ENCODE measurements at places on chromosomes 3 and 15.
A peak's percentile ranks its signal among the peaks of the same experiment; 100 is the strongest.

- DNase-seq, result no peak
Observed at GRCh38 chr3:8457039-8457438, 44.6 kb upstream of the LMCD1 start.

GRCh38 chr3:2360815-2361214, 262.1 kb downstream of the CNTN4 start:
- no peak for DNase-seq

GRCh38 chr3:122365073-122365472, 18.0 kb downstream of the MIX23 start:
- no peak for DNase-seq

DNA sequence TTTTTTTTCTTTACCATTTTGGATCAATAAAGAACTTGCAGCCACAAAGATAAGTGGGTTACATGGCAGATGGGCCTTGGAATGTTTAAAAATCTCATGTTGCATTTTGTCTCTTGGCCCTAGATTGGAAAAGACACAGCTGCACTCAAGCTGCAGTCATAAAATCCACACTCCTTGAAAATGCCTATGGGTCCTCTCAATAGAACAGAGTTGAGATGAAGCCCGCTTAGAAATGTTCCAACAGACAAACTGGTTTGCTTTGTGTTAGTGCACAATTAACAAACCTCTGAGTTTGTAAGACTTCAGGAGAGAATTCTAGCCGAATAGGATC, 401.2 kb upstream of the CDIN1 start:
- no peak for DNase-seq

GRCh38 chr3:136703429-136703828, 48.7 kb downstream of the STAG1 start:
- no peak for DNase-seq

- DNase-seq, result peak; percentile 2
Observed at GRCh38 chr3:168671091-168671490, 575.4 kb upstream of the GOLIM4 start.

GRCh38 chr15:93001156-93001555, 87.9 kb downstream of the RGMA start:
- DNase-seq, result no peak

GRCh38 chr3:4735243-4735642, 242.1 kb downstream of the ITPR1 start:
- no peak for DNase-seq

DNA sequence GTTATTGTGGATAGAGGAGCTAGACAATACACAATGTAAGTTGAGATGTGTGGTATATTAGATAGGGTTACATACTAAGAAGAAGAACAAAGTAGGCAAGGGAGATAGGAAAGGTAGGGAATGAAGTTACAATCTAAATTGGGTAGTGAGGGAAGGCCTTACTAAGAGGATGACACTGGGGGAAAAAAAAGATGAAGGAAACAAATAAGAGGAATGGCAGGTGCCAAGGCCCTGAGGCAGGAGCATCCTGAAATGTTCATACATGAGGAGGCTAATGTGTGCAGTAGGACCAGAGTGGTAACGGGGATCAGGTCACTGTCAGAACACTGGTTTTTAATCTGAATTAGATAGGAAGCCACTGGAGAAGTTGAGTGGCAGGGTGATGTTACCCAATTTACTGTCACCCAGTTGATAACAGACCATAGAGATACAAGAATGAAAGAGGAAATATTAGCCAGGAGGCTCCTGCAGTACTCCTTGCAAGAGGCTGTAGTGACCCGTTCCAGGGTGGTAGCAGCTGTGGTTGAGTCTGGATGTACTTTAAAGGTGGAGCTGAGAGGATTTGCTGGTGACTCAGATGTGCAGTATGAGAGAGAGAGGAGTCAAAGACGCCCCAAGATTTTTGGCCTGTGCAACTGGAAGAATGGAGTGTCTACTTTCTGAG, 14.4 kb downstream of the RTP1 start:
- peak; percentile 65 for DNase-seq

DNA sequence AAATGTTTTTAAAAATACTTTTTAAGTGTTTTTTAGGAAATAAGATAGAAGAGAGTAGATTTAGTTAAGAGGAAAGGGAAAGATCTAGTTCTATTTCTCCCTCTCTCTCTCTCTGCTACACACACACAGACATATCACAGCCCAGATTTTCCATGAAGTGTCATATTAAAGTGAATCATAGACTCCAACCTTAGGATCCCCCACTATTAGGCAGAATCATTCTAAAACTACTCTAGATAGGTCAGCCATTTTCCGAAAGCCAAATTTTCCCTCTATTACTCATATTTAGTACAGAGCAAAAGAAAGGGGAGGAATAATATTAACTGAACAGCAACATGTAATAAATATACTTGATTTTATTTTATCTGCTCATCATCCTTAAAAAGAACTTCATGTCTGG, 45.1 kb upstream of the RSL24D1 start:
- peak; percentile 23 for DNase-seq

GRCh38 chr3:113118336-113118735, 93.0 kb upstream of the BOC start:
- no peak for DNase-seq

GRCh38 chr3:181534781-181535221, 176.9 kb upstream of the SOX2 start:
- no peak for DNase-seq

DNA sequence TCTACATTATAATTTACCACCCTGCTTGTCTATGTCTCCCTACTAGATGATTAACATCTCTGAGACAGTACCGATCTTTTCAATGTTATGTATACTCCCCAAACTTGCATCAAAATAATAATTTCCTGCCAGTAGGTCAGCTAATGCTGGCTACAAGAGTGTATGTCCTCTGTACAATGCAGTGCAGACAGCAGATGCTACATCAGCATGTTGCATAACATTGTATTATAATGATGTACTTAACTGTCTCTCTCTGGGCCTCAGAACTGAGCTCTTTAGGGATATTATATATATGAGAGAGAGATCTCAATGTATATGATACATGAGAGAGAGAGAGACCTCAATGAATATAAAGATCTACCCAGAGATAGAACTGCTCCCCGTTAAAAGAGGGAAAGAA, 456.6 kb downstream of the SHQ1 start:
- no peak for DNase-seq

- DNase-seq, result no peak
Observed at GRCh38 chr3:103337179-103337845, 902.5 kb downstream of the ZPLD1 start.

GRCh38 chr3:65633018-65633638, 405.6 kb downstream of the MAGI1 start:
- DNase-seq, result no peak

DNA sequence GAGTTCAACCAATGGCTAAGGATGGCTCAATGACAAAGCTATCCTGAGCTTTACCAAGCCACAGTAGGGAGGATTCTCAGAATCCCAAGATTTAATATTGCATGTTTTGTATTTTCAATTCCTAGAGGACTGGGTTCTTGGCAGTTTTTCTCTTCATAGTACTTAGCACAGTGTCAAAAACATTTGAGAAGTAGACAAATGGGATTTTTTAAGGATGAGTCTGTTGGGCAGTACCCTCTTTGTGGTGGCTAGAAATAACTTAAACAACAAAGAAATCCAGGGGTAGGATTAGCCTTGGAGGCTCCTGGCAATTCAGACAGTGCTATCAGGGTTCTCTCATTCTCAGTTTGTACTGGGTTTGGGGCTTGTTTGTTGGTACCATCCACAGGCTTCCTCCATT, 212.8 kb upstream of the RORA start:
- DNase-seq, result no peak

- no peak for DNase-seq
Observed at GRCh38 chr3:153866901-153867300, 254.3 kb upstream of the ARHGEF26 start.

- DNase-seq, result no peak
Observed at GRCh38 chr3:159852266-159852665, 136.4 kb upstream of the IL12A start.

GRCh38 chr3:171802590-171802956, 7.7 kb downstream of the PLD1 start:
- no peak for DNase-seq

GRCh38 chr3:197305854-197306253, 7.4 kb upstream of the DLG1 start:
- no peak for DNase-seq

- no peak for DNase-seq
Observed at GRCh38 chr15:55552926-55553325, 35.2 kb downstream of the PYGO1 start.

DNA sequence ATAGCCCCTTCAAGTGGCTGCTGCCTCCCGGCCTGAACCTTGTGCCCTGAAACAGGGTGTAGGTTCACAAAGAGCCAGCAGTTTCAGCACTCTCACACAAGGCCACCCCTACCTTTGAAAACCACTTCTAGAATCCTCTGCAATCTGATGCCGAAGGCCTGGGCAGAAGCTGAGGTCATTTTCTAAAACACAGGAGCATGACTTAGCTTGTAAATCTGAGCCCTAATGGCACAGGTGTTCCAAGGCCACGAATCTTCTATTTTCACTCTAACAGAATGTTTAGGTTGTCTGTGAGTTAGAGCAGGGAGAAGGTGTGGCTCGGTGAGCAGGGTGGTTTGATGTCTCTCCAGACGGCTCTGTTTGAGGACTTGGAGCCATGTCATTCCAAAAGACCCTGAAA, 62.3 kb downstream of the SYNM start:
- DNase-seq, result no peak

- peak; percentile 80 for DNase-seq
Observed at GRCh38 chr3:175163686-175164085, 304.6 kb downstream of the NAALADL2 start.

GRCh38 chr15:23072633-23073032, 33.3 kb upstream of the TUBGCP5 start:
- no peak for DNase-seq

- no peak for DNase-seq
Observed at GRCh38 chr3:16848007-16848406, 36.7 kb upstream of the PLCL2 start.

DNA sequence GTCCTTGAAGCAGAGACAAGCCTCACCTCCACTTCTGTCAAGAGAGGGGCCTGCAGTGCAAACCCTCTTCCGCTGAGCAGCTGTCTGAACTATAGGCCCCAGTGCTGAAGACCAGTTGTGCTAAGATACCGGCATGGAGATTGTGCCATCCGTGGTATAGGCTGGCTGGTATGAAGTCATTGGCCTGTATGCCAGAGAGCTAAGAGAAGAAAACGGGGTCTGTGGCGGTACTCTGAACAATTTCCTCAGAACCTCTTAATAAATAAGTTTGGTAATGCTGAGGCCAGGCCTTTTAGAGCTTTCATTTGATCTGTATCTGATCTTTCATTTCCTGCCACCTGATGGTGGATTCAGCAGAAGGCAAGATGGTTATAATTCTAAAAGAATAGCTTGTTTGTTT, 123.0 kb downstream of the LRIG1 start:
- DNase-seq, result no peak

GRCh38 chr3:114445233-114445632, 151.4 kb downstream of the TIGIT start:
- DNase-seq, result no peak

DNA sequence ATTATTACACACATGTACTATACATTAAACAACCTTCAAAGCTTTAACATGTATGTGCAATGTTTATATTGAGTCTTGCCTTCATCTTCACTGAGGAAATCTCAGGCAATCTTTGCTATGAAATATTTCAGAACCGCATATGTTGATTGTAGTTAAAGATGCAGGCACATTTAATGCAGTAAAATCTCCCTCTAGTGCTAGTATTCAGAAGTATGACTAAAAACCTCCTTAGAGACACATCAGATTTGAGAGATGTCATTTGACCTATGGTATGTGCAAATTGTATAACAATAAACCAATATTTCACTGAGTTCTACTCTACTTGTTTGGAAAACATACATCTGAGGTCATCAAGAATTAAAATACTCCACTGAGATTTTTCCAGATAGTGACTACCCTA, 123.8 kb upstream of the C15orf61 start:
- DNase-seq, result no peak

- no peak for DNase-seq
Observed at GRCh38 chr15:101162701-101163483, 89.0 kb downstream of the CHSY1 start.

GRCh38 chr15:39908186-39908585, 11.9 kb downstream of the GPR176 start:
- DNase-seq, result peak; percentile 92

- DNase-seq, result no peak
Observed at GRCh38 chr15:73928971-73929627, 2.8 kb downstream of the LOXL1 start.

DNA sequence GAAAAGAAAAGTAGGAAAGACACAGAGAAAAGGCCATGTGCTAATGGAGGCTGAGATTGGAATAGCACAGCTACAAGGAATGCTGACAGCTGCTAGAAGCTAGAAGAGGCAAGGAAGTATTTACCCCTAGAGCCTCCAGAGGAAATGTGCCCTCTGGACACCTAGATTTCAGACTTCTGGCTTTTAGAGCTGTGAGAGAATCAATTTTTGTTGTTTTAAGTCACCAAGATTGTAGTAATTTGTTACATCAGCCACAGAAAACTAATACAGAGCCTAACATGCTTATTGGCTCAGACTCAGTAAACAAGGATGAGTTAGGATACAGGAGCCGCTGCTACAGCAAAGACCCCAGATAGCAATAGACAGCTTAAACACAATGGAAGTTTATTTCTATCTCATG, 33.1 kb upstream of the GLCE start:
- DNase-seq, result no peak

DNA sequence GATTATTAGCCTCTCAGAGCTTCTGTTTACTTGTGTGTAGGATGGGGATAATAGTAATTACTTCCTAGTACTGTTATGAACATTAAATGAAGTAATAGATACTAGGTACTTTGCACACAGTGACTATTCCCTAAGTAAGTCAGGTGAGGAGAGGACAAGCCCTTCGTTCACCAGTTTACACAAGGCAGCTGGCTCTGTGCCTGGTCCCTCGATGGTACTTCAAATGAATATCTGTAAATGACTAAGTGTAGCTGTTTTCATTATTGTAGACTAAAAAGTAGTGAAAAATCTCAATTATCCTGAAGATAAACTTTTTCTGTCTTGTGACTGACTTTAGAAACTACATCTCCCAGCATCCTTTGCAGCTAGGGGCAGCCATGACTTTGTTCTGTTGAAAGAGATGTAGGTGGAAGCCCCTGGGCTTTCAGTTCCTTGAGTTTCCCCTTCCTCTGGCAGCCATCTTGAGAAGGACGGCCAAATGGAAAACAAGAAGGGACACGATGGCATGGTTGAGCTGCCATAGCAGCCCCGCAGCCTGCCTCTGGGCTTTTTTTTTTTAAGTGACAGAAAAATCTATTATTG, 11.7 kb upstream of the WNT7A start:
- DNase-seq, result peak; percentile 46

GRCh38 chr15:96851613-96852012, 521.1 kb downstream of the NR2F2 start:
- peak; percentile 54 for DNase-seq

- DNase-seq, result no peak
Observed at GRCh38 chr3:55441499-55441898, 45.6 kb downstream of the WNT5A start.

GRCh38 chr3:20123131-20123652, 62.8 kb downstream of the SGO1 start:
- DNase-seq, result no peak

- DNase-seq, result no peak
Observed at GRCh38 chr15:68402432-68403160, 29.4 kb downstream of the ITGA11 start.
